ENCODE measurements at places on chromosomes 7 and 10. TPM values are rescaled to one million over a fixed set of nuclear protein-coding genes. Genes with fewer than 3 reads are reported as not detected.

DNA sequence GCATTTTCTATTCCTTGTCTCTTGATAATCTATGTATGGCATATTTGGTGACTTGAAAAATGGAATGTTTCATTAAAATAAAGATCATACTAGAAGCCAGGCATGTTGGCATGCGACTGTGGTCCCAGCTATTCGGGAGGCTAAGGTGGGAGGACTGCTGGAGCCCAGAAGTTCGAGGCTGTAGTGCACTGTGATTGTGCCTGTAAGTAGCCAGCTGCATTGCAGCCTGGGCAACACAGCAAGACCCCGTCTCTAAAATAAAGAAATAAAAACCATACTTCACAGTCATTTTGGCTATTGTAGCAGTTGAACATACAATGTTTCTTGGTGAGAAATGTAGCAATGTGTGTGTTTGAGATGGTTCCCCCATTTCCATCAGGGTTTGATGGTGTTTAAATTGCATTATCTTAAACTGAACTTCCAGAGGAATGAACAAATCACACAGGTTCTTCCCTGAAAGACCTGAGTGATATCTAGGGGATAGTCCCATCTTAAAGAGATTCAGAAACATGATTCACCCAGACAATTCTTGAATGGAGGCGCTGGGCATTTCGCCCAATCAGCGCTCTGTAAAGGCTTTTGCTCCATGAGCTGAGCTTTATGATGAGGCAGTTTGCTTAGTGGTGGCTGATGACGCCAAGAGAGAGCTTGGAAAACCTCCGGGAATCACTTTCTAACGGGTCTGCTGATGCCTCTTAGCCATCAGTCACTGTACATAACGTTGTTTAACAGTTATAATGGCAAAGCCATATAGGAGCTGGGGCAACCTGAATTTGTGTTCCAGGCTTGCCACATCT, 19.4 kb upstream of the BTBD16 start:
- H3K36me3 ChIP-seq, result no peaks in the 10 kb centered on the region
- DNase-seq, result no peak
- H3K4me1 ChIP-seq, result no peaks in the 10 kb centered on the region
- H3K4me3 ChIP-seq, result no peak overlapping the region

- no peak overlapping the region for H3K27ac ChIP-seq
- H3K4me1 ChIP-seq, result no peaks in the 10 kb centered on the region
- H3K36me3 ChIP-seq, result no peaks in the 10 kb centered on the region
- H3K27me3 ChIP-seq, result peaks cover 14% of the 10 kb centered on the region
- no peak overlapping the region for H3K4me3 ChIP-seq
- no peak for DNase-seq
Measured at GRCh38 chr10:1646332-1646731, 91.0 kb downstream of the ADARB2 start.

DNA sequence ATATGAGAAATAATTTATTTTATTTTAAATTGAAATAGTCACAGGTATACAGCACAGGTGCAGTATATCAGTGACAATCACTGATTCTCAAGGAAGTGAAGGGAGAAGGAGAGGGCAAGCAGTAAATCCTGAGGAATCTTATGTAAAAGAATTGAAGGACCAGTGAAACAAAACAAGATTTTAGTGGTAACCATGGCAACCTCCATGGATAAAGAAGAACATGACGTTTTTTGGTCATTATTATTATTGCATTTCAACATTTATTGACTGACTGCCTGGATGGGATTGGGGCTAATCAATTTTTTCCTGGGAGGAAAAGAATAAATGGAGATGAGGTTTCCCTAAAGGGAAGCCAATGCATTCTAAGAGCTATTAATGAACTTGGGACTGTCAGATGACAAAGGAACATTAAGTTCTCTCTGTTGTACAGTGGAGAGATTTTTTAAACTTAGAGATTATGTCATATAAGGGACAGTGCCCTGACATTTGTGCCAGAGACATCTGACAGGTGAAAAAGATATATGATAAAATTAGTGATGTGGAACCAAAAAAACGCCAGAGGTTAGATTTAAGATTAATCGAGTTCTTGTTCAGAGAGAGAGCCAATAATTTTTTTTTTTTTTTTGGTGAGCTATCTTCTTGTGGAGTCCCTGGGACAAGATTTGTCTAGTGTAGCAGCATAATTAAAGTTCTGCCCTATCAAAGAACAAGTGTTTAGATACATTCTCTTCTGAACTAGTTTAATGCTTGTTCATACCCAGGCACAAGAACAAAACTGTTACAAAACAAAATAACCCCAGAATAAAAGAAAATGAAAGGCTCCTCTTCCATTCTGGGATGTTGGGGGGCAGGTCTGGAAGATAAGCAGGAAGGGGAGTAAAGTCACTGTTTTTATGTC, 279.9 kb downstream of the CSTF2T start:
- no peak for DNase-seq
- H3K4me3 ChIP-seq, result no peak overlapping the region
- H3K4me1 ChIP-seq, result peaks cover 3% of the 10 kb centered on the region
- no peaks in the 10 kb centered on the region for H3K36me3 ChIP-seq

GRCh38 chr10:71580415-71580814, 139.2 kb downstream of the C10orf105 start:
- DNase-seq, result no peak
- no peak overlapping the region for H3K4me3 ChIP-seq
- no peaks in the 10 kb centered on the region for H3K27me3 ChIP-seq
- no peaks in the 10 kb centered on the region for H3K36me3 ChIP-seq
- H3K4me1 ChIP-seq, result no peaks in the 10 kb centered on the region

IDI2 gene
- not detected for total RNA-seq

HBP1 gene
- total RNA-seq, result 24.3 TPM

DNA sequence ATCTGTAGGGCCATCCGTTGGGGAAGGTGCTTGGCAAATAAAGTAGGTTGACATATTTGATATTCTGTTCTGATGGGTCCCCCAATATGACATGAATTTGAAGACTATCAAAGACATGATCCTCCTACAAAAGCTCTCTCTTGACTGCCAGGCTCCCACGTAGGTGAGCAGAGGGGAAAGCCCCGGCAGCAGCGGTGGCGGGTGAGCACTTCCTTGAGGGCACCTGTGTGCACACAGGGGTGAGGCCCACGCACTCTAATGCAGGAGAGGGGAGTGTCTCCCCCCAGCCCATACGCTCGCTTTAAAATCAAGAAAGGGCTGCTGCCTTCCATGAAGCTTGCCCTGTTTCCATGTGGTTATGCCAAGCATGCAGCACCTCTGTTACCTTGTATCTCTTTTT, 100.4 kb downstream of the TAX1BP1 start:
- H3K27me3 ChIP-seq, result no peaks in the 10 kb centered on the region
- H3K4me3 ChIP-seq, result no peak overlapping the region
- no peak for DNase-seq
- no peak overlapping the region for H3K27ac ChIP-seq

DNA sequence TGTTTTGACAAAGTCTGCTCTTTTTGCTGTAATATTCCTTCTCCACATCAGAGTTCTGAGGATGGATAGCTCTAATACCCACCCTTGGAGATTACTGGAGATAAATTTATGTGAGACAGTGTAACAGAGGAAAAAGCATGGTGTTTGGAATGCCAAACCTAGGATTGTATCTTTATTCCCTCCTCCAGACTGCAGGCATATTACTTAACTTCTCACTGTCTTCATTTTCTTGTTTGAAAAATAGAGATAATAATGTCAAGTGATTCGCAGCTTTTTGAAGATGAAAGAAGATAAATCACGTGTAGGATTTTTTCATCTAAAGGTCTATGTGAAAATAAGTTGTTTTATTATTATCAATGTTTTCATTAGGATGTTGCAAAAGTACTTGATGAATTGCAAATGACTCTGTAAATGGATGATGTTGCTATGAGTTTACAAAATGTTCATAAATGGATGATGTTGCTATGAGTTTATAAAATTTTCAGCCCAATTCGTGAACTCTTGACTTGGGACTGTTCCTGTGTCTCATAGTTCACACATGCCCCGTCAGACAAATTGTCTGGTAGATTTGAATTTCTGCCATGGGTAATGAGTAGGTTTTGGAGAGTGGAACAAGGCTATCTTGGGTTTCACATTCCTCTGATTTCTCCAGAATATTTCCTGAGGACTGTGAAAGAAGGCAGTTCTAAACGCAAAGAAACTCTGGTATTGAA, 113.1 kb upstream of the IGFBP3 start:
- no peak for DNase-seq
- no peaks in the 10 kb centered on the region for H3K4me1 ChIP-seq
- no peaks in the 10 kb centered on the region for H3K27me3 ChIP-seq
- no peak overlapping the region for H3K4me3 ChIP-seq

PDZD7 gene
- 0.62 TPM for total RNA-seq

SLC26A3 gene
- total RNA-seq, result not detected

DNA sequence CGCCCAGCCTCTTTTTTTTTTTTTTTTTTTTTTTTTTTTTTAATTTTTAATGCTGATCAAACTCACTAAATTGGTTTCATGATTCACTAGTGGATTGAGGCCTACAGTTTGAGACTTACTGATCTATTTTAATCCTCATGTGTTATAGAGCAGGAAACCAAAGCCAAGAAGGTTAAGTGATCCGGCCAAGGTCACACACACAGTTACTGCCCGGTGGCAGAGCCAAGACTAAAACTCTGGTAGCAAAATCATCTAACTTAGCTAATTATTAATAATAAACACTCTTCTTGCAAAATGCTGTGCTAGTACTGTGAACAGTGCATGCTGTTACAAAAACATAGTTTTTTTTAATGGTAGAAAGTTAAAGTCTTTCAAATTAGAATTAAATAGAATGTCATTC, 188.3 kb upstream of the NFE2L3 start:
- H3K27me3 ChIP-seq, result peaks cover 60% of the 10 kb centered on the region
- peaks cover 21% of the 10 kb centered on the region for H3K4me1 ChIP-seq
- no peaks in the 10 kb centered on the region for H3K36me3 ChIP-seq
- DNase-seq, result no peak
- H3K4me3 ChIP-seq, result no peak overlapping the region

- peaks cover 56% of the 10 kb centered on the region for H3K27me3 ChIP-seq
- H3K27ac ChIP-seq, result no peak overlapping the region
- DNase-seq, result no peak
- H3K36me3 ChIP-seq, result peaks cover 15% of the 10 kb centered on the region
Measured at GRCh38 chr7:25854059-25854458, 297.9 kb upstream of the NFE2L3 start.

CPED1 gene
- total RNA-seq, result not detected

DNA sequence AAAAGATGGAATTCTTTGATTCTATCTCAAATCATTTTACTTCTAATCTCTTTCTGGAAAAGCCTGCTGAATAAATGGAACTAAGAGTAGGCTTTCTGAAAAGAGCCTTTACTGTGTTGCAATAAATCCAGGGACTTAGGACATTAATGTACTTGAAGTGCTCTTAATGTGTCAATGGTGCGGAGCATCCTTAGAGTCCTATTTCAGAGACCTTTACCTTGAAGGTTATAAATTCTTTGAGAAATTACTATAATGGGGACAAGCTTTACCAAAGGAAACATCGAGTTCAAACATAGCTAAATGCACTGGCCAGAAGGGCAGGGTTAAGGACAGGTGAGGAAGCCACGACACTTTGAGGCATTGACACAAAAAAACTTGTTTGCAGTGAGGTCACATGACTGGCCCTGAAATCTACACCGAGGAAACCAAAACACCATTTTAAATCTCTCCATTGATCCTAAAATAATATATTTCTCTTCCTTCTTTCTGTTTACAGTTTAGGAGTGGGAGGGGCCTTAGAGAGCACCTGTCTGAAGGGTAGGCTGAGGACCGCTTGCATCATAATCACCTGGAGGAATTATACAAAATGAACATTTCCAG, 48.1 kb upstream of the EXOC6 start:
- H3K27me3 ChIP-seq, result peaks cover 28% of the 10 kb centered on the region
- no peak overlapping the region for H3K4me3 ChIP-seq
- H3K36me3 ChIP-seq, result no peaks in the 10 kb centered on the region
- H3K27ac ChIP-seq, result no peak overlapping the region
- DNase-seq, result no peak

HOXA11 gene
- total RNA-seq, result 0.76 TPM

ANKRD30A gene
- not detected for total RNA-seq

UFSP1 gene
- total RNA-seq, result 6.0 TPM

DNA sequence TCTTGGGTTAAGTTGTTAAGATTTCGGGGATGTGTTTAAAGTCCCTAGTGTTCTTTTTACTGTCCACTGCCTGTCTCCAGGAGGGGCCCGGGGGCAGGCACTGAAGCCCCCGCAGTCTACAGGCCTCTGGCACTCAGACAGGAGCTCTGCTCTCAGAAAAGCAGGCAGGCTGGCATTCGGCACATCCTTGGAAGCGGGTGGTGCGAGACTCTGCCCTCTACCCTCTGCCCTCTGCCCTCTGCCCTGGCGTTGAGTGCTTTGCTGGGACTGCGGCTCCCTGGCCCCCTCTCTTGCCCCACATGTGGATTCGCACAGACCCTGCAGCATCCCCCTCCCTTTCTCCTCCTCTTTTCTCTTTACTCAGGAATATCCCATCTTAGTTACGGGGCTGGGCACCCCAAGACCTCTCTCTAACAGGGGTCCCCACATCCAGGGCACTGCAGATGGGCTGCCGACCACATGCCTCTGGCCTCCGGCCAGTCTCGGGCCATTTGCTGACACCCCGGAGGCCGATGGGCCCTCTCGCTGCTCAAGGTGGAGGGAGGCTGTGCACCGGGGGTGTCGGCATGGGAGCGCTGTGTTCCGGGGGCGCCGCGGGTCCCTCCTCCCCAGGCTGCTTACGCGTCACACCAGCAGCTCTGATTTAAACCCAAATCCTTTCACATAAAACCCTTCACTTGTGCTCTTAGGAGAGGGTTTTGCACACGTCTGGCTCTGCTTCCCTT, 479.9 kb downstream of the DNAJB6 start:
- no peak overlapping the region for H3K27ac ChIP-seq
- no peaks in the 10 kb centered on the region for H3K4me1 ChIP-seq
- DNase-seq, result no peak
- no peaks in the 10 kb centered on the region for H3K36me3 ChIP-seq
- no peak overlapping the region for H3K4me3 ChIP-seq

GRCh38 chr7:46752881-46753366, 829.0 kb downstream of the TNS3 start:
- no peaks in the 10 kb centered on the region for H3K36me3 ChIP-seq
- no peak for DNase-seq
- H3K27me3 ChIP-seq, result no peaks in the 10 kb centered on the region
- H3K4me1 ChIP-seq, result no peaks in the 10 kb centered on the region
- H3K4me3 ChIP-seq, result no peak overlapping the region
- H3K27ac ChIP-seq, result no peak overlapping the region

DNA sequence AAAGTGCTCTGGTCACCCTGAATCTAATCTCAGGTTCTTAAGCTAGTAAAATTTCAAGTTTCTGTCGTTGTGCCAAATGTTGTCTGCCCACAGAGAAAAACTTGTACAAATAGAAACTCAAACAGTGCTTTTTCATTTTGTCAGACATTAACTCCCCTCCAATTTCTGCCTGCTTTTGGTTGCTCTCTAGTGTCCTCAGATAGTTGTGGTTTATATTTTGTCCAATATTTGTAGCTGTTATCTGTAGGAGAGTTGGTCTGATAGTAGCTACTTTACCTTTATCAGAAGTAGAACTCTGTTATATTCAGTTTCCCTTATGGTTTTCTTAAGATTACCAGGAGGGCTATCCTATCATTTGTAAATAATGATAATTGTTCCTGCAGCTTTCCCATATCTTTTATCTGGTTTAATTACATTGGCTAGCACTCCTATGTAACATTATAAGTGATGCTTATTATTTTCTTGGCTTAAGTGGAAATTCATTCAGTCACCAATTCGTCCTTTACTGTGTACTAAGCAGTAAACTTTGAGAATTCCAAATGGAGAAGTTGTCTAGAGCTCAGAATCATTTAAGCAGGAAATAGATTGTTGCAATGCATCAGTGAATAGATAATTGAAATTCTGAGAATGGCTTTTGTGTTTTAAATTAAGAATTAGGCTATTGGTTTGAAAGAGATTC, 91.0 kb downstream of the ANKIB1 start:
- no peak overlapping the region for H3K27ac ChIP-seq
- H3K27me3 ChIP-seq, result no peaks in the 10 kb centered on the region
- no peak overlapping the region for H3K4me3 ChIP-seq
- DNase-seq, result no peak
- H3K4me1 ChIP-seq, result no peaks in the 10 kb centered on the region
- peaks cover 13% of the 10 kb centered on the region for H3K36me3 ChIP-seq

Data from natural killer cell treated with Interleukin-12 subunit alpha and Interleukin-12 subunit beta and Interleukin-15 and Interleukin-18, amount 100 ng/mL, for 72 hours (primary cell).